Muscle of arm (tissue), 14 donors: ENCODE measurements at places on chromosomes 16 and 17. TPM values are rescaled to one million over a fixed set of nuclear protein-coding genes. Genes with fewer than 3 reads are reported as not detected.

DNA sequence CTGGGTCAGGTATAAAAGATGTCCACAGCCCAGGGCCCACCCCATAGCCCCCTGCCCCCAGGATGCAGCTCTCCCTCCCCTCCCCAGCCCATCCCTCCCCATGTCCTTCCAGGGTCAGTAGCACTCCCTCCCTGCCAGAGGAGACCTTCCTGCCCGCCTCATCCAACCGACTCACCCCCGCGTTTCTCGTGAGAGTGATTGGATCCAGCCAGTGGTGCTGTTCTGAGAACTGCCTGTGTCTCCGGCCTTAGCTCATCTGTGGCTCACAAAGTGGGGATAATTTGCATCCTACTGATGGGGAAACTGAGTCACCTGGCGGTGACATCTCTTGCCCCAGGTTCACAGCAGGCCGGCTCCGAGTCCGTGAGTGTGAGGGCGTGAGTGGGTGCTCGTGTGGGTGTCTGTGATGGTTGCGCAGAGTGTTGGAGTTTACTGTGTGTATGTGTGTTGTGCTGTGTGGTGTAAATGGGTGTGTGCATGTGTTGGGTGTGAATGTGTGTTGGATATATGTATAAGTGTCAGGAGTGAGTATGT lies 90.7 kb upstream of the GSE1 start:
- DNase-seq = no peak

Gene TSNAXIP1
- 1.1 TPM for polyA plus RNA-seq

GRCh38 chr17:41329279-41329948 lies 13.9 kb upstream of the KRTAP17-1 start:
- DNase-seq = no peak

DNA sequence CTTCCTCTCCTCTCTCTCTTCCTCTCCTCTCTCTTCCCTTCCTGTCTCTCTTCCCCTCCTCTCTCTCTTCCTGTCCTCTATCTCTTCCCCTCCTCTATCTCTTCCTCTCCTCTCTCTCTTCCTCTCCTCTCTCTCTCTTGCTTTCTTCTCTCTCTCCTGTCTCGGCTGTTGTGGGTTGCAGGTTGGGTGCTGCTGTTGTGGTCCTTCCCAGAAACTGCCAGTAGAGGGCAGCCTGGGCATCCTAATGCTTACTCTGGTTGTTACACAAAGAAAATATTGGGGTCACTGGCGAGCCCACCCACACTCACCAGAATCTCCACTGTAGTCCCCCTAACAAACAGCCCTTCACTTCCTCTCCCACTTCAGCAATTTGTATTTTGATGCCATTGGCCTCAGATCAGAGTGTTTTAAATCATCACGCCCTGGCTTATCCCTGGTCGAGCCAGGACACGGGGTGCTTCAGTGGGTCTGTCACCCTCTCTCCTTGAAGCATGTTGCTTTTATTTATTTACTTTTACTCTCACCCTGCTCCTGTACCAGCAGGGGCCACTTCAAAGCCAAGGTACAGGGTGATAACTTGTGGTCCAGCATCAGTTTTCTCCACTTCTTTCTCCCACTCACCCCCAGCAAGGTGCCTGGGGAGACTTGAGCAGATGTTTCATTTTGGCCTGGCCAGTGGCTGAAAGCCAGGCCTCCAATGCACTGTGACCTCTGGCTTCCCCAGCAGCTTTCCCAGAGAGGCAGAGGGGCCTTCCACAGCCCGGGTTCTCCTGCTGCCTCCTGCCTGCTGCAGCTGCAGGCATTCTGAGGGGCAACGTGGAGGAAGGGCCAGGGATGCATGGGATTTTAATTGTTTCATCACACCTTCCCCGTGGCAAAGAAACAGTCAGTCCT lies 4.7 kb upstream of the MMP15 start:
- no peak for DNase-seq

- DNase-seq = no peak
These were observed 55.5 kb upstream of the DLX4 start for GRCh38 chr17:49913226-49914095.

DNA sequence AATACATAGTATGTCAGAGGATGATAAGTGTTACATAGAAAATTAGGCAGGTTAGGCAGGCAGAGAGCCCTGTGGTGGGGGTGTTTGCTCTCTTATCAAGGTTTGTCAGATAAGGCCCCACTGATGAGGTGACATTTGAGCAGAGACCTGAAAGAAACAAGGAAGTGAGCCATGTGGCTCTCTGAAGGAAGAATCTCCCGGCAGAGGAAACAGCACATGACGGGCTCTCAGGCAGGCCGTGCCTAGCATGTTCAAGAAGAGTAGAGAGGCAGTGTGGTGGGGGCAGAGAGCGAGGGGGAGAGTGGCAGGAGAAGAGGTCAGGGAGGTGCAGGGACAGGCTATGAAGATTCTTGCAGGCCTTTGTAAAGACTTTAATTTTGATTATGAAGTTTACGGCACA lies 82.0 kb upstream of the ASIC2 start:
- DNase-seq = no peak

Gene CDH13
- polyA plus RNA-seq = 49.4 TPM

Gene SNRNP25
- polyA plus RNA-seq = 26.0 TPM

GRCh38 chr17:45409659-45410076 lies 23.0 kb downstream of the ARHGAP27 start:
- DNase-seq = no peak

Gene PLCG2
- 7.1 TPM for polyA plus RNA-seq

GRCh38 chr17:41948762-41949460 lies 17.7 kb upstream of the CNP start:
- DNase-seq = no peak

GRCh38 chr16:86949116-86949515 lies 368.1 kb downstream of the C16orf95 start:
- no peak for DNase-seq
